MG63 (cell line): ENCODE measurements at places on chromosomes 7 and 10.

GRCh38 chr10:88092973-88093372, 229.5 kb downstream of the PTEN start:
- DNase-seq = no peak

DNA sequence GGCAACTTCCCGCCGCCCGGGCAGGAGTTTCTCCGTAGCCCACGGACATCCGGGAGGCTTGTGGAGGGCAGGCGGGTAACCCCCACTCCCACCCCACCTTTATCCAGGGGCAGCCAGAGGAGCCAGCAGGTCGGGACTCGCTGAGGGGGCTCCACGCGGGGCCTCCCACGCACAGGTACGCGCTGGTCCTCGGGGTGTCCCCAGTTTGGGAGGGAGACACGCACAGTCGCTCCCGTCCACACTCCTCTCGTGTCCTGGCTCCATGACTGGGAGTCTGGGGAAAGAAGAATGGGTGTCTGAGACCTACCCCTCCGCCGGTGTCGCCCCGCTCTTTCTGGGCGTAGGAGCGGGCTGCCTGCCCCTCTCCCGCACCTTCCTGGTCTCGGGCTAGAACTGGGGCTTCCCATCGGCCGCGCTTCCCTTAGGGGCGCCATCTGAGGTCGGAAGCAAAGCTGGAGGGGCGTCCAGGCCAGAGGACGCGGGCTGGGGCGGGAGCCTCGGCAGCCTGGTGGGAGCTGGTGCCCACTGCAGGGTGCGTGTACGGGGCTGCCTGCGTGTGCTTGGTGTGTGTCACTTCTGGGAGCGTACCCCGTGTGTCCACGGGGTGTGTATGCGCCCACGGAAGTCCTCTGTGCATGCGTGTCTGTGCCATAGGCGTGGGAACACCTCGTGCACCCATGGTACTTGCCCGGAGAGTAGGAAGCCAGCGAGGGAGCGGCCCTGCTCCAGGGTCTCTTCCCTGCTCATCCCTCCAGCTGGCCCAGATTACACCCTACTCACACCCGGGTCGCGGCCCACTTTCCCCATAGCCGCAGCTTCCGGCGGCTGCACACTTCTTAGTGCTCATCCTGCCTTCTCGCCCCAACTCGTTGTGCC, 73.0 kb upstream of the LEP start:
- DNase-seq = no peak

GRCh38 chr7:104767113-104767512, 246.9 kb upstream of the KMT2E start:
- no peak for DNase-seq

DNA sequence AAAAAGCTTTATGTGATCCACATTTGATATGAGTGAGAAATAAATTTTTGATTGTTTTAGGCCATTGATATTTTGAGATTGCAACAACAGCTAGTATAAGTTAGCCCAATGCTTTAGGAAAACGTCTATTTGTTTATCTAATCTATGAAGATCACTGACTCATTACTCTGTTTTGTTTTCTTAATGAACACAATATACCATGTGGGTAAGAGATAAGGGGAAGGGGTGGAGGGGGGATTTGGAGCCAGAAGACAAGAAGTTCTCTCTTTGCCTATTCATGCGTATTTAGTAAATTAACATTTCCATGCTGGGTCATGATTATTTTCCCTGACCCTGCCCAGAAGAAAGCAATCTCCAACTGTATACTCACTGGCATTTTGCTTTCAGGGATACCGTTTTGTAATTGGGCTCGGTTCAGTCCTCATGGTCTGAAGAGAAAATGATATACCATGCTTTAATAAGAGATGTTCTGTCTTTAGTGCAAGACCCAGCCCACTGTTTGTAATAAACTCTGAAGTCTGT, 359.5 kb upstream of the NPSR1 start:
- DNase-seq = no peak

DNA sequence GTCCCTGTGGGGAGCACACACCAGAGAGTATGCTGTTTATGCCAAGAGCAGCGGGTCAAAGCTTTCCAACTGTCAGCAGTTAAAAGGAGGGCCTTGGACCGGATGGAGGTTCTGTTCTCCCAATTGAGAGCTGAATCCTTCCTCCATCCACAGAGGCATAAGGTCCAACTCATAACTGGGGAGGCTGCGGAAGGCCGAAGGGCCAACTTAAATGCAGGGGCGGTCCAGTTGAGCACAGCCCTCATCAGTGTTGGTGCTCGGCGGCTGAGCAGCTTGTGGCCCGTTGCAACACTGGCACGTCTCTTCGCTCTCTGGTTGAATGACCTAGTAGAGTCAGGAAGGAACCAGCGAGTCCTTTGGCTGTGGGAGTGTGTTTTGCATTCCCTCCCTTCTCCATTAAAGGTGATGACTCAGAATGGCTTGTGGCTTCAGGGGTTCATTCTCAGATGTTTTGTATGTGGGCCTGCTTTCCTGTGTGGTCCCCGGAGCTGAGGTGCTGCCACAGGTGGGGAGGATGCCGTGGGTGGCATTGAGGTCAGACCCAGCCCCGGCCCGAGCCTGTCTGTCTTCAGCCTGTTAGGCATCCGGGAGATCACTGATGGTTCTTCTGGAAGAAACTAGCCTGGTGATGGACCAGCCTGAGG, 44.8 kb upstream of the DMBT1 start:
- DNase-seq = no peak

GRCh38 chr10:32147730-32148129, 91.5 kb upstream of the KIF5B start:
- no peak for DNase-seq

DNA sequence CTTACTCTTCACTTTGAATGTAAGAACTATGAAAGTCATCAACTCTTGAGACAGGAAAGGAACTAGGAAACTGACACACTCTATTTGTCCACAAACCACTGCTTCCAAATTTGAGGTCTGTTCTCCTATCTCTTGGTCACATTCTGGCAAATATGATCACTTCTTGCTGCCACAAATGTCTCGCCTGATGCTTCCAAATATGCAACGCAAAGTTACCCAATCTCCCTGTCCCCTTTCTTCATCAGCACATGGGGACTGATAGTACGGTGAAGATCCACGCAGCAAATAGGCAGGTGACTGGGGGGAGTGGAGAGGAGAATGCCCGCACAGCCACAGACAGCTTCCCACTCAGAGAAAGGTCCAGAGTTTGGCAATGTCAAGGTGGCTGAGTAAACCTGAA, 92.6 kb upstream of the TCF7L2 start:
- DNase-seq = no peak

DNA sequence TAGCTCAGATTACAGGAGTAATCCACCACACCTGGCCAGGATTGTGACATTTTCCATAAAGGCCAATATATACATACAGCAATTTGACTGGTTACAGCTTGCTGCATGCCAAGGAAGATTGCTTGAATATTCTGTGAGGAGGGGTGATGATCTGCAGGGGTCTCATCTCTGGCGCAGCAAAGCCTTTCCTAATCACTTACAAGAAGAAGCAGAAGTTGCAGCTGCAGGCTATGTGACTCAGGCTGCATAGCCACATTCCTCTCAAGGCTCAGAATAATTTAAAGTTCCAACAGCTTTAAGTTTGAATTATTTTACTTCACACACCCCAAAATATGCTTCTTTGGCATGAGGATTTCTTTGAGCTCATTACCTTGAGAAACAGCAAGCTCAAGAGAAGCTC, 11.4 kb upstream of the RASGEF1A start:
- DNase-seq = no peak

- no peak for DNase-seq
Observed at GRCh38 chr10:5940807-5941218, 36.5 kb downstream of the IL15RA start.

- peak; percentile 9 for DNase-seq
Observed at GRCh38 chr10:12041766-12042408, 722 bp downstream of the UPF2 start.

- DNase-seq = no peak
Observed at GRCh38 chr10:79146611-79147130, 77.9 kb downstream of the ZMIZ1 start.

GRCh38 chr10:11157292-11158076, 139.8 kb downstream of the CELF2 start:
- peak; percentile 56 for DNase-seq

DNA sequence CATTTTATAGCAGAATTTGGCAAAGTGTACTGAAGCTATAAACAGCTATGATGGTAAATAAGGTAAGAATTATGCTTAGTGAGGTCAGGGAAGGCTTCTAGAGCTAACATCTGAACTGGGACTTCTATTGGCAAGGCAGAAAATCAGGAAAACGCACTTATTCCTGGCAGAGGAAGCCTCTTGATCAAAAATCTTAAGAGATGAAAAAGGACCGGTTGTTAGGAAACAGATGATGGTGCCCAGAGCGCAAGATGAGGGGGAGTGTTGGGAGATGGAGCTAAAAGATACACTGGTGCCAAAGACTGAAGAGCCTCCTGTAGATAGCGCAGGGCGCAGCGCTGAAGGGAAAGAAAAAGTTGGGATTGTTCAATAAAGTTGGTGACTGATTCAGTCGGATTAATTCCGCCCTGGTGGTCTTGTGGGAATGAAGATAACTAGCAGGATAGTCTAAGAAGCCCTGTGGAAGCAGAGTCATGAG, 550 bp upstream of the CALU start:
- no peak for DNase-seq

DNA sequence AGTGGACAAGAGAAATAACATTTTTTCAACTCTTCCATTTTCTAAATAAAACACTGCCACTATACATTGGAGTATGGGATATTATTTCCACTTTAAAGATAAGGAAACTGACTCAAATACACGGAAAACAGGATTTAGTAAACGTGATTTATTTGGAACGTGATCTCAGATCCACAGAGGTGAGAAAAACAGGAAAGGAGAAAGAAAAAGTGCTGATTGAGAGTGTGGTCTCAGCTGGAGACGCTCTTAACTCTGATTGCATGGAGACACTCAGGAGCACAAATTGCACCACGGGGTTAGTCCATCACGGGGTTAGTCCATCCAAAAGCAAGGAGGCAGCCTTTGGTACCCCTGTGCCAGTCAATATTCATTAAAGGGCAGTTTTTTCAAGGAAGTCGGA, 142.5 kb downstream of the GNAT3 start:
- no peak for DNase-seq

- DNase-seq = no peak
Observed at GRCh38 chr10:86190291-86190690, 176.3 kb downstream of the GRID1 start.

DNA sequence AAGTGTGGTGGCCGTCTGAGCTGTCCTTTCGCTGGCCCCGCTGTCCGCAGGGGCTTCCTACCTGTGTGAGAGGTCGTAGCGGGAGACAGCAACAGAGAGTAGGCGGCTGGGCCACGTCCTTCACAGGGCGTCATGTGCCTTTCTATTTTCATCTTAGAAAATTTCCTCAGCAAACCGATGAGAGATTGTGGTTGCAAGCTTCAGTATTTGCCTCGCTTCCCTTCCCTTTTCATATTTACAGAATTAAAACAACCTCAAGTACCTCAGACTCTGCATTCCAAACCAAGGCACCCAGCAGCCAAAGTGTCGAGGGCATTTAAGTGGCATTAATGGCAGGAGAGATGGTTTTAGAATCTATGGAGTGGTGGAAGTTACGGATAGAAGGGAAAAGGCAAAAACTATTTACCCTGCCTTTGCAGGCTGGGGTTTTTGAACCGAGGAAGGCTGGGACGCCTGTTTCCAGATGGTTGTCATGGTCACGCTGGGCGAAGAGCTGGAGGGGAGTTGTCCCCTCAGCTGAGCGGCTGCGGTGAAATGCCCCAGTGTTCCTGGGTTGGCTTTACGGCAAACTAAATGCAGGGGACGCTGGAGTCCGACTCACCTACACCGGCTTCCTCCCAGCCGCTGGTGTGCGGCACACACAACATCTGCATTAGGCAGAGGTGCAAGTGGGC, 41.9 kb downstream of the WIPI2 start:
- DNase-seq = no peak

DNA sequence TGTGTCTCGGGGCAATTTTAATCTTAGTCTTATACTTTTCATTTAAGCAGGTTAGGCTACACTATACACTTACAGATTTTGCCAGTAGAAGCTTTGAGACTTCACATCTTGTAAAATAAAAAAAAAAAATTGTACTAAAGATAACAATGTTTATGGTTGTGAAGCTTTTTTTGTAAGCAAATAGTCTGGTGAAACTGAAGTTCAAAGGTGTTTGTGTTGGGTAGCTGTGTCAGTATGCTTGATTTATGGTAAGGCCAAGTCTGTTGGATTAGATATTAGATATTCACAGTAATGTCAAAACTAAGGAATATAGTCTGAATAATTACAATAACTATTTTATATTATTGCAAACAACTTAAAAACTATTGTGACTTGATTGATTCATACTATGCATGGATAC, 31.0 kb upstream of the PRSS1 start:
- no peak for DNase-seq

DNA sequence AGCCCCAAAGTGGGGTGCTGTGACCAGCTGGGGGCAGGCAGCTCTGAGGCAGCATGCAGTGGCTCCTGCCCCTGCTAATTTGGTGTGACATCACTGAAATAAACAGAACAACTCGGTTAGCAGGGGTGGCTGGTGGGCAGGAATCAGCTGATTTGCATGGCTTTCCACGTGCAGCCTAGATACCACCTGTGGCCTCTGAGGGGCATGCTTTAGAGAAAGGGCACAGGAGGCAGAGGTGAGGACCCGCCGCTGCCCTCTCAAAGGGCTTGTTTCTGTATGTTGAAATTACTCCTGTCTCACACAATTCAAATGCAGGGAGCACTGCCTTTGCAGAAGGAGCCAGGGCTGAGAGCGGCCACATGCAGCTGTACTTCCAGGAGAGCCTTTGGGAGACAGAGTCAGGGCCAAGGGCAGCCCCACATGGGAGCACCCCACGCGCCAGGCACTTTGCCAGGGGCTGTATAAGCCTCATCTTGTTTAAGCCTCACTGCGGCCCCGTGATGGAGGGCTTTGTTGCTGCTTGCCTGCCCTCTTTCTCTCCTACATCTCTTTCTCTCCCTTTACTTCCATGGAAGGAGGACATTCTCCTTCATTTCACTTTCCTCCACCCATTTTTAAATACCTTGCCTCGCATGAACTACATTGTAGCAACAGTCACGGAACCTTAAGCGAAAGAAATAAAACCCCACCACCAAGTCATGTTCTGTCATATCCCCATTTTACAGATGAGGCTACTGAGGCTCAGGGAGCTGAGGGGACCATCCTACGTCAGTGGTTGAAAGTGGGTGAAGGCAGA, 137.7 kb downstream of the ZMIZ1 start:
- DNase-seq = no peak

DNA sequence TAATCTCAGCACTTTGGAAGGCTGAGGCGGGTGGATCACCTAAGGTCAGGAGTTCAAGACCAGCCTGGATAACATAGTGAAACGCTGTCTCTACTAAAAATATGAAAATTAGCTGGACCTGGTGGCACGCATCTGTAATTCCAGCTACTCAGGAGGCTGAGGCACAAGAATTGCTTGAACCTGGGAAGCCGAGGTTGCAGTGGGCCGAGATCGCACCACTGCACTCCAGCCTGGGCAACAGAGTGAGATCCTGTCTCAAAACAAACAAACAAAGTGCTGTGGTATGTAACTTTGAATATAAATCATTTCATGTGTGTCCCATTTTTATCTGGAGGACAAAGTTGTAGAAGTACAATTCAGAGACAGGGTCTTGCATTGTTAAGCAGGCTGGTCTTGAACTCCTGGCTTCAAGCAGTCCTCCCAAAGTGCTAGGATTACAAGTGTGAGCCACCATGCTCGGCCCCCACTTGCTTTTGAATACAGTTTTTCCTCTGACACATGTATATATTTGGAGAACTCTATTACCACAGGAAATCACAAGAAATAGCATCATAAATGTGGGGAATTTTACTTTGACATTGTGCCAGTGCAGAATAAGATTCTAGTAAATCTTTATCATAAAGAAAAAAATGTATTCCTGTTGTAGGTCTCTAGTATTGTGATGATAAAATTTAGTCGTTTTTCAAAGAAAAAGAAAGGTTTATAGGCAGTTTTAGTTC, 32.6 kb downstream of the PTPN12 start:
- DNase-seq = no peak

GRCh38 chr7:30708983-30709382, 26.7 kb upstream of the CRHR2 start:
- DNase-seq = no peak
